Stimulated activated CD8-positive, alpha-beta memory T cell treated with anti-CD3 and anti-CD28 coated beads, Interleukin-15, amount 100 ng/mL, for 1 hour (primary cell): ENCODE measurements at places on chromosomes 2 and 18.

DNA sequence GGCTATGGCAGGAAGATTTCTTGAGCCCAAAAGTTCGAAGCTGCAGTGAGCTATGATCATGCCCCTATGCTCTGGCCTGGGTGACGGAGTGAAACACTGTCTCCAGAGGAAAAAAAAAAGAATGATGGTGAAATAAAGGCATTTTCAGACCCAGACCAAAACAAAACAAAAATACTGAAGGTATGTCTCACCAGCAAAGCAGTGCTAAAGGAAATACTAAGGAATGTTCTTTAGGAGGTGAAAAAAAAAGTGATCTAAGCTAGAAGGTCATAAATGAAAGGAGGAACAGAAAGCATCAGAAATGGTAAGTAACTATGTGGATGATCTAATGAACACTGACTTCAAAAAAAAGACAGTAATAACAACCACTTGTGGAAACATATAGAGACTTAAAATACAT is 18.7 kb downstream of the SS18 start:
- DNase-seq, result no peak

DNA sequence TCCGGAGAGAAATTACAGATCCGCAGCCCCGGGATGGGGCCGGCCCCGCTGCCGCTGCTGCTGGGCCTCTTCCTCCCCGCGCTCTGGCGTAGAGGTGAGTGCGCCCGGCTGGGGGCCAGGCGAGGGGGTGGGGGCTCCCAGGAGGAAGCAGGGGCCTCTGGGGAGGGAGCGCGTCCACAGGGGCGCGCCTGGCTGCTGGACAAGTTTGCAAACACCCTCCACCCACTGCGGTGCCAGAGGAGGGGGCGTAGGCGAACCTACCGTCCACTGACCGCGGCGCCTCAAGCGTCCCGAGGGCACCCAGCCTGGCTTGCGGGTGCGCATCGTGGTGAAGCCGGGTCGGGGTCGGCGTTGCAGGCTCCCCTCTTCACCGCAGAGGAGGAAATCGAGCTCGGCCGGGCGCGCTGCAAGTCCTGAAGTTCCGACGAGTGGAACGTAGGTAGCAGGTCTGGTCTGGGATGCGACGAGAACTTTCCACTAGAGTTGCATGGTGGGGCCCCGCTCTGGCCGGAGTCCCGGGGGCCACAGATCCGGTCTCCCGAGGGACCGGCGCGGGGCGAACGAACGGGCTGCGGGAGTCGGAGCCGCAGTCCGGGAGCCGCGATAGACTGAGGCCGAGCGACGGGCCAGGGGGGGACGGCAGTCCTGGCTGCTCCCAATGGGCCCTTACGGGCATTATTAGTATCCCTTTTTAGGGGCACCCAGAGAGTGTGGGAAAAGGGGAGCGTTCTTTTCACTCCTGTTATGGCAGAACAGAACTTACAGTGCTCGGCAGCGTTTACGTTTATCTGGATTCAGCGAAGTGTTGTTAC is 502 bp downstream of the MERTK start:
- no peak for DNase-seq

- no peak for DNase-seq
Observed at GRCh38 chr2:43251171-43251731, 24.8 kb upstream of the ZFP36L2 start.

- peak; percentile 2 for DNase-seq
Observed at GRCh38 chr18:75727456-75727855, 300.0 kb upstream of the SMIM21 start.

DNA sequence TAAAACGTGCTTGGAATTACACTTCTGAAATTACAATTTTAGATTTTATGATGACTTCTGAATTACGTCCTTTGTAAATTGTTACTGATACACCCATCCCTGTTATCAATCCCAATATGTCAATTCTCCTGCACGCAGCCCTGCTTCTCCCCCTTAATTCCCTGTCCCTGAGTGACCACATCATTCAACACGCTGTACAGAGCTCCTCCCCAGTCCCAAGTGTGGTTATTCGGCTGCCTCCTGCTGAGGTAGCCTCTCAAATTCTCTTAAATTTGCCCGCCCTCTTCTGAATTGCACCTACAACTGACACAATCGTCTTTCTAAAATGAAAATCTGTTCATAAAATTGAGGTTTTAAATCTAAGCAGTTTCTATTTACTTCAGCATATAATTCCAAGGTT is 10.1 kb downstream of the SERPINB8 start:
- no peak for DNase-seq

- DNase-seq, result no peak
Observed at GRCh38 chr18:9226463-9226862, 89.9 kb downstream of the ANKRD12 start.

DNA sequence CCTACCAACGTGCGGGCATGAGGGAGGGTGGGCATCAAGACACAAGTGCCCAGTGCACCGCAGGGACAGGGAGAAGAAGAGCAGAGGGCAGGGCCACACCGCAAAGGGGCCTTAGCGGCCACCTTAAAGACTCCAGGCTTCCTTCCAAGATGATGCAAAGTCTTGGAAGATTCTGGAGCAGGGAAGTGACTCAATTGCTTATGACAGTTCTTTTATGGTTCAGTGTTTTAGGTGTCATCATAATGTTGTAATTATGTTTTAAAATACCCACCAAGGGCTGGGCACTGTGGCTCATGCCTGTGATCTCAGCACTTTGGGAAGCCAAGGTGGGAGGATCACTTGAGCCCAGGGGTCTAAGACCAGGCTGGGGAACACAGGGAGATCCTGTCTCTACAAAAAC is 44.5 kb upstream of the SEMA4C start:
- DNase-seq, result no peak

DNA sequence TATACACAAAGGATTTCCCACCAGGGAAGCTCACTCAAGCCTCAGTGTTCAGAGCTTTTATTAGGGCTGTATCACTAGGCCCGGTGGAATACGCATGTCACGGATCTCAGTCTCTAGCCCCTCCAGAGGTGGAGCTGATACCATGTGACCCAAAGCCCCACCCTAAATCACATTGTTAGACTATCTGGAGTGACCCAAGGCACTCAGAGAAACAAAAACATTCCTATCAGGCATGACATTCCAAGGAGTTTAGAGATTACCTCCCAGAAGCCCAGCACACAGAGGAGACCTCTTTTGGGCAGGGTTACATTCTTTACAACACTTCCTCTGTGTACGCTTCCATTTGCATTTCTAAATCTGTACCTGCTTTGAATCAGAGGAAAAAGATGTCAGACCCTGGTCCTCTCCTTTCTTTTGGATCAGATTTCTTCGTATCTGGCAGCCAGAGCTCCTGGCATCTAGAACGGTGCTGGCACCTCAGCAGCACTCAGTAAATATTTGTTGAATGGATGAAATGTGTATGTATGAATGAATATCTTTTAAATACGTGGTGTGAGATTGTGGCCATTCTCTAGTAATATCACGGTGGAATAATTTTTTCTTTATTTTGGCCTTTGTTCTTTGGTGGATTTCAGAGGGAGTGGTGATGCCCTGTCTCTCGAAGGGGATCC is 37.7 kb upstream of the SMAD2 start:
- DNase-seq, result no peak

- DNase-seq, result peak; percentile 16
Observed at GRCh38 chr2:43426305-43427031, 169.4 kb downstream of the THADA start.

- no peak for DNase-seq
Observed at GRCh38 chr2:69505710-69506109, 68.5 kb upstream of the NFU1 start.

- DNase-seq, result no peak
Observed at GRCh38 chr2:37711831-37712230, 40.4 kb upstream of the CDC42EP3 start.

- DNase-seq, result no peak
Observed at GRCh38 chr2:207969249-207969648, 56.1 kb downstream of the PLEKHM3 start.

- DNase-seq, result no peak
Observed at GRCh38 chr2:43569921-43570320, 25.9 kb downstream of the THADA start.

GRCh38 chr2:207835805-207836204 is 66.1 kb upstream of the FZD5 start:
- DNase-seq, result no peak

- DNase-seq, result no peak
Observed at GRCh38 chr2:66171530-66171929, 263.4 kb upstream of the MEIS1 start.

DNA sequence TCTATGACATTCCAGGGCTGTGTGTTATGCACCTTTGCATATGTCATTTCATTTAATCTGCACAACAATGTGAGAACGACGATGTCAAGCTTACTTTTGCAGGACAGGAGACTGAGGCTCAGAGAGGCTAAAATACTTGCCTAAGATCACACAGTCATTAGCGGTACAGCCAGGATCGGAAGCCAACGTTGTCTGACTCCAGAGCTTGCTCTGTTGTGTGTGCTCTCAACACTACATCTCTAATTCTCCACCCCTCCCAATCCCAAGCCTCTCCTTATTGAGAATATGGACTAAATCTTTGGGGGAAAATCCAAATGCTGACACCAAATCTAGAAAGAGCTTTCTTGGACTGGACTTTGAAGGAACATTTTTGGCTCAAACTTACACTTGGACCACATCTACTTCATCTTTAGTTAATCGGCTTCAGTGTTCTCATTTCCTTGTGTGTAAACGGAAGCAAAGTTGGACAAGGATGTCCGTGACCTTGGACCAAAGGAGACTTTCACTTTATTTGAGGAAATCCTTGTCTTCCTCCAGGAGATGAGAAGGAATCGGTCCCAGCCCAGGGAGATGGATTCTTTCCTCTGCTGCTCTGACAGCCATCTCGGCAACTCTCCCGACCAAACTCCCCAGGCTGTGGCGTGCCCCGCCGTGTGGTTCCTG is 242.4 kb downstream of the LPIN1 start:
- DNase-seq, result no peak

- DNase-seq, result no peak
Observed at GRCh38 chr18:4181086-4181485, 274.0 kb downstream of the DLGAP1 start.

DNA sequence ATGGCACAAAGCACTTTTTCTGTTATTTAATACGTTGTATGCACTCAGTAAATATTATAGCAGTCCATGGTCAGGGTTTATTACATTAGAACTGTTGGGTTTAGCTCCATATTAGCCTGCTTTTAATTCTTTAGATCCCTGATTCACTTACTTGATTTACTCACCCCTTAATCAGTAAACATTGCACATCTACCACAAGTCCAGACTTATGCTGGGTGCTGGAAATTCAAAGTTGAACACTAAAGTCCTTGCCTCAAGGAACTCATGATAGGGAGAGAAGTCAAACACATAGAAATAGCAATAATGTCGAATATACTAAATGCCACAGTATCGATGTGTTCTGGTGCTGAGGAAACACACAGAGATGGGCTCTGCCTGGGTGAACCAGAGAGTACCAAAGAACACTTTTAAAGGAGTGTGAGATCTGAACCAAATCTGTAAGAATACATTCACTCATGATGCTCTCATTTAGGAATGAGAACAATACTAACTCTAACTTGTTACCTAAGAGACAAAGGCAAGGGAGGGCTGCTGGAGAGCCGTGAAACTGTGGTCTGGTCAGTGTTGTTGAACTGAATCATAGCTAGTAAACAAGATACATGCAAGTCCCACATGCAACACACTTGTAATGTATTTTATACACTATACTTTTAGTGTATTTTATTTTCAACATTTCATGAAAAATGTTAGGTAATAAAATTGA is 4.9 kb downstream of the STAT4 start:
- DNase-seq, result no peak

- no peak for DNase-seq
Observed at GRCh38 chr2:10285556-10286198, 17.0 kb upstream of the HPCAL1 start.

DNA sequence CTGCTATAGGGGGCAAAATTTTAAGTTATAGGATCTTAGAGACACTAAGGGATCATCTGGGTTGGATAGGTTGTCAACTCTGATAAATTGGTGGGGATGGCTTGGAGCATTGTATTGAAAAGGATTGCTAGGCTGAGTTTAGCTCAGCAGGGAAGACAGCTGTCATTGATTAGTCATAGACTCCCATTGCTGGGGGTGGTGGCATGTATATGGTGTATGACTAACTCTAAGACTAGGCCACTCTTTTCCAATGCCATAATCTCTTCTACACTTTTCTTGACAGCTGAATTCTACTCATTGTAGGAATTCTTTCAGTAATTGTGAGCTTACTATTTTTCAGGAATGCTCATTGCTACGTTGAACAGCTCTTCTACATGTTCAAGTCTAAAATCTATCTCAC is 81.3 kb upstream of the PELI1 start:
- DNase-seq, result no peak

- DNase-seq, result no peak
Observed at GRCh38 chr2:132441051-132441450, 24.4 kb downstream of the GPR39 start.

DNA sequence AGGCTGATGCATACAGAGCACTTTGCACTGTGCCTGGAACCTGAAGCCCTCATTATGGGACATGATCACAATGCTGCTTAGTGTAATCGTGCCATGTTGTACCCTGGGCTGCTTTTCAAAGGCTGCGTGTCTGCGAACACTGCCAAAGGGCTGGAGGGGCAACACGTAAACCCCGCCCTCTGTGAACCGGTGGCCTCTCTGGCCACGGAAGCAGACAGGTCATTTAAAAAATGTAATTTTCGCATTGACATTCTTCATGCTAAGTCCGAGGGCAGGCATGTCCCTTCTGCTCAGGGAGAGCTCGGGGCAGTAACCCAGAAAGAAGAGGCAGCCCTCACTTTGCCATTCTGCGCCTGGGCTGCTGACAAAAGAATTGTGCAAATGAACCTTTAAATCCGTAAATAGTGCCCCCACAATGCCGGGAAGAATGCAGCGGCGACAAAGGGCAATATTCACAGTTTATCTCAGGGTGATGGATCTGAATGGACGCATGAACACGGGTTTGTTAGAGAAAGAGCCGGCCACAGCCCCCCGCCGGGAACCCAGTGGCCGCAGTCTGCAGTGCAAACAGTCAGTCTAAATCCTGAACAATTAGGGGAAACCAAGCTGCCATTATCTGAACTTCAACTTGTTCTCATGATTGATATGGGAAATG is 226.1 kb downstream of the MYCN start:
- no peak for DNase-seq

GRCh38 chr18:76373297-76373696 is 121.7 kb downstream of the ZNF516 start:
- no peak for DNase-seq

- no peak for DNase-seq
Observed at GRCh38 chr2:237354892-237355291, 59.1 kb downstream of the COL6A3 start.

- DNase-seq, result no peak
Observed at GRCh38 chr2:7513834-7514233, 596.6 kb downstream of the RNF144A start.

- DNase-seq, result peak; percentile 17
Observed at GRCh38 chr18:3454365-3455089, 4.6 kb downstream of the TGIF1 start.

DNA sequence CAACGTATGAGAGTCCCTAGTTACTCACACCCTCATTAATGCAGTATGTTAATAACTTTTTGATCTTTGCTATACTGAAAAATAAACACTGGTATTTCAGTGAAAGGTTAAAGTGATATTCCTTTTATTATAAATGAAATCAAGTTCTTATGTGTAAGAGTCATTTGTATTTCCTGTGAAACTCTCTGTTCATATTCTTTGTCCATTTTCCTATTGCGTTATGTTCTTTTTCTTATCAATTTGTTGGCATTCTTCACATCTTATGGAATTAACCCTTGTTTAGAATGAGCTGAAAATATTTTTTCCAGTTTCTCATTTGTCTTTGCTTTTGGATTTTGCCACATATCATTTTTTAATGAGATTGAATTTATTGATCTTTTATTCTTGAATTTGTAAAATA is 44.8 kb downstream of the NDUFAF7 start:
- DNase-seq, result no peak
